ENCODE measurements at places on chromosomes 6 and 20. TPM values are rescaled to one million over a fixed set of nuclear protein-coding genes. Genes with fewer than 3 reads are reported as not detected.

GRCh38 chr6:36625158-36625919, 31.2 kb downstream of the SRSF3 start:
- no peak overlapping the region for H3K27ac ChIP-seq
- no peak for DNase-seq
- no peaks in the 10 kb centered on the region for H3K27me3 ChIP-seq
- H3K36me3 ChIP-seq: no peaks in the 10 kb centered on the region
- no peak overlapping the region for H3K4me3 ChIP-seq

- H3K27me3 ChIP-seq: no peaks in the 10 kb centered on the region
- H3K4me1 ChIP-seq: peaks cover 2% of the 10 kb centered on the region
- no peak for DNase-seq
- no peaks in the 10 kb centered on the region for H3K36me3 ChIP-seq
- H3K27ac ChIP-seq: no peak overlapping the region
- H3K4me3 ChIP-seq: no peak overlapping the region
Measured at GRCh38 chr6:82385546-82385945, 21.9 kb downstream of the TPBG start.

DNA sequence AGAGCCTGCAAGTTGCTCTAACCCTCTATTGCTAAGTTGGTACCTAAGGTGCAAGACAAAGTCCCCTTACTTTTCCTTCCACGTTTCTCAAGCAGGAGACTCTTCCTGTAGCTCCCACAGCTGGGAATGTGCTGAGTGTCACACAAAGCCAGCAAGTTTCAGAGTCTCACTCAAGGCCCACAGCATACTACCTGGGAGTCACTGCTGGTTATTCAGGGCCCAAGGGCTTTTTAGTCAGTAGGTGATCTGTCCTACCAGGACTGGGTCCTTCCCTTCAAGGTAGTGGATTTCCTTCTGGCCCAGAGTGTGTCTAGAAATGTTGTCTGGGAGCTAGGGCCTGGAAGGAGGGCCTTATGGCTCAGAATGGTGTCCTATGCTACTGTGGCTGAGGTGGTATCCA, 261.9 kb upstream of the CITED2 start:
- no peaks in the 10 kb centered on the region for H3K36me3 ChIP-seq
- H3K27ac ChIP-seq: no peak overlapping the region
- no peak for DNase-seq

- H3K27me3 ChIP-seq: no peaks in the 10 kb centered on the region
- no peaks in the 10 kb centered on the region for H3K4me1 ChIP-seq
- no peak for DNase-seq
- no peak overlapping the region for H3K4me3 ChIP-seq
Measured at GRCh38 chr20:11057624-11058023, 383.8 kb upstream of the JAG1 start.

- H3K36me3 ChIP-seq: no peaks in the 10 kb centered on the region
- no peak overlapping the region for H3K4me3 ChIP-seq
- DNase-seq: no peak
- no peak overlapping the region for H3K27ac ChIP-seq
Measured at GRCh38 chr20:53287357-53288042, 306.1 kb downstream of the ZNF217 start.

DNA sequence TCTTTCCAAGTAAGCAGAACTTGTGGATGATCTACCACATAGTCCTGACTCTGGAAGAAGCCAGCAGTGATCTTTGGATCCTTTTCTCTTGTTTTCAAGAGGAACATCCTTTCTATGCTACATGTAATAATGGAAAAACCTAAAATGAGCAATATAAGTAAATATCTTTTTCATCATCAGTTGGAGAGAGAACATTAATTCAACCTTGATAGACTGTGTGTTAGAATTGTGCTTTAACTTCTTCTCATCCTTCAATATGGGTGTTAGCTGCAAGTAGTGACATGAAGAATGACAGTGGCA, 65.6 kb upstream of the IFNGR1 start:
- no peak overlapping the region for H3K4me3 ChIP-seq
- H3K27ac ChIP-seq: no peak overlapping the region
- no peaks in the 10 kb centered on the region for H3K27me3 ChIP-seq
- no peaks in the 10 kb centered on the region for H3K4me1 ChIP-seq
- no peaks in the 10 kb centered on the region for H3K36me3 ChIP-seq

DNA sequence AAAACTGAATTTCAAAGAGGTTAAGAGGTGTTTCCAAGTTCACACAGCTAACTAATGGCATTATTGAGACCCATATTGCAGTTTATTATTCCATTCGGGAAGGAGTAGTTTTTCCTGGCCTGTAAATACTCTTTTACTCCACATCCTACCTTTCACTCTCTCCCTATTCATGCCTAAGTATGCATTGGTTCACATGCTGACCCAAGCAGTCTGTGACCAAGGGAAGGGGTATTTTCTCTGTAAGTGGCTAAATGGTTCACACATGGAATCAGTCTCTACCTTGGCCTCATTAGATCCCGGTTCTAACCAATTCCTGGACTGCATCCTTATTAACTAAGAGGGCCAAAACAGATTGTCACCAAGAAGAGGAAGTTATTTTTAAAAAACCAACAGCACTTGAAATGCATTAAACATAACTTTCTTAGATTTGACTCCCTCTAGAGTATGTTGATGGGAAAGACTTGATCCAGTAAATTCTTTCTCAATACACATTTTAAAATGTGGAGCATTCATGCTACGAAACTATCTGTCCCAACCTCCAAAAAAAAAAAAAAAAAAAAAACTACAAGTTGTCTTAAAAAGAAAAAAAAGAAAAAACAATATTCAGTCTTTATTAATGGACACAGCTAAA, 17.8 kb upstream of the RSPO3 start:
- H3K4me3 ChIP-seq: no peak overlapping the region
- H3K27me3 ChIP-seq: no peaks in the 10 kb centered on the region
- no peak for DNase-seq
- H3K27ac ChIP-seq: no peak overlapping the region
- no peaks in the 10 kb centered on the region for H3K4me1 ChIP-seq

DNA sequence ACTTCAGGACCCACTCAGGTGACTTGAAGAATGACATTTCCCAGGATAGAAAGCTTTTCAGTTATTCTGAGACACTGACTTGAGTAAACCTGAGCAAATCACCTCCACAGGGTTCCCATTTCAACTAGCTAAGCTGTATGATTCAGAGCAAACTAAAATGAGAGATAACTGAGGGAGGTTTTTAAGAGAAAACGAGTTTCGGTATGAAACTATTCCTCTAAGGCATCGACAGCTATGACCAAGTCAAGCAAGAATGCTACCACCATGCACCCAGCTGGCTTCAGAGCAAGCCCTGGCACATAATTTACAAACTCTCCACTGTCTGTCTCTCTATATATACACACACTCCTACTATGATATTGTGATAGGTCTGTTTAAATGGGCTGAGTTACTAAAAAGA, 75.4 kb downstream of the PERP start:
- no peak for DNase-seq
- H3K4me3 ChIP-seq: no peak overlapping the region
- H3K27ac ChIP-seq: no peak overlapping the region

DNA sequence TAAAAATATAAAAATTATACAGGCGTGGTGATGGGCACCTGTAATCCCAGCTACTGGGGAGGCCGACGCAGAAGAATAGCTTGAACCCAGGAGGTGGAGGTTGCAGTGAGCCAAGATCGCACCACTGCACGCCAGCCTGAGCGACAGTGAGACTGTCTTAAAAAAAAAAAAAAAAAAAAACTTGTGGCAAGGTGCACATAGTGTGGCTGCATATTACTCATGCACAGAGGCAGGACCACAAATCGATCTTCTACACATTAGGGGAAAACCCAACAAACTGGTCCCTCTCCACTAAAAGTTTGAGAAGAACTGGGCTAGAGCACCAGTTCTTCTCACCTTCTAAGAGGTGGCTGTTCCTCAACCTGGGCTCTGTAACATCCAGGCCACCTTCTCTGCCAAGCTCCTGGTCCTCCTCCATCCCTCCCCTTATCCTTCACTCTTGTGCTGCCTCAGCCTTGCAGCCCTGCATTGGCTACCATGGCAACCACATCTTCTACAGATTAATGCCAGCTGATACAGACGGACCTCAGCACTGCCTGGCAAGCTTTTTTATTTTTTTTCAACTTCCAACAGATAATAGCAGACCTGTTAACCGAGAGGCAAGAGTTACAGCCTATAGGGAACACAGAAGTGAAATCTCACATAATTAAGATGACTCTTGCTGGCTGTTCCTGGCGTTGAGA, 88.0 kb downstream of the ATP9A start:
- H3K4me1 ChIP-seq: no peaks in the 10 kb centered on the region
- H3K27me3 ChIP-seq: no peaks in the 10 kb centered on the region
- peaks cover 4% of the 10 kb centered on the region for H3K36me3 ChIP-seq
- no peak for DNase-seq
- H3K27ac ChIP-seq: no peak overlapping the region

GRCh38 chr20:3378138-3378537, 29.3 kb downstream of the DNAAF9 start:
- H3K27ac ChIP-seq: no peak overlapping the region
- no peak overlapping the region for H3K4me3 ChIP-seq
- H3K27me3 ChIP-seq: no peaks in the 10 kb centered on the region
- peaks cover 6% of the 10 kb centered on the region for H3K4me1 ChIP-seq
- DNase-seq: no peak
- peaks cover 37% of the 10 kb centered on the region for H3K36me3 ChIP-seq

DNA sequence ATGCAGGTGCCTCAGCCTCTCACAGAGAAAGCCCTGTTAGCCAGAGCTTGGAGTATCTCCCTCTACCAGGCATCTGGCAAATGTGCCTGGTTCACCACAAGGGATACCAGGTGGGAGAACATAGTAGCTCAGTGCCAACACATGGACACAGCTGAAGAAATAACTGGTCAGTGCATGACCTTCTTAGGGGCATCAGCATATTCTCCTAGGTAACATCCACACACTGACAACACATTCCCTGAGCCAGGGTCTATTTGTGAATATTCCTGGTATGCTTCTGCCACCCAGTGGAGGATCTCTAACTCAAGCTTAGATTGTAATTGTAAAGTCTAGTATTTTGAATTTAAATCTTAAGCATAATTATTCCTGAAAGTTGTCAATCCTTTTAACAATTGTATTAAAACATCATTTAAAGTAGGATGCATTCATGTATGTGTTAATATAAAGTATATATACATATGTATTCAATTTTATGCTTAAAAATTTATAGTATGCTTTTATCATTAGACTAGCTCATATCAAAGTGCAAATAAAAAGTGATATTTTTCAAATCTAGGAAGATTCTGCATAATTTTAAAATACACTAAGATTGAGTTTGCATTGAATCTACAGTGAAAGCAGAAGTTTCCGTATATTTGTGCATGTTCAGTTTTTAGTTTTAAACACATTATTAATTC, 45.3 kb upstream of the COL21A1 start:
- no peak overlapping the region for H3K4me3 ChIP-seq
- H3K27me3 ChIP-seq: no peaks in the 10 kb centered on the region
- no peaks in the 10 kb centered on the region for H3K36me3 ChIP-seq
- DNase-seq: peak; percentile 52
- H3K27ac ChIP-seq: no peak overlapping the region

GRCh38 chr6:107114213-107114925, 946 bp downstream of the BEND3 start:
- peak overlapping the region; percentile 88 for H3K4me3 ChIP-seq
- peaks cover 3% of the 10 kb centered on the region for H3K4me1 ChIP-seq
- H3K27ac ChIP-seq: peak overlapping the region; percentile 95

SLC35F1 gene
- 4.0 TPM for total RNA-seq

DEFB124 gene
- not detected for total RNA-seq
